ENCODE measurements at places on chromosomes 7 and 10.

- no peak for DNase-seq
Measured at GRCh38 chr7:129990403-129991192, 37.8 kb upstream of the UBE2H start.

DNA sequence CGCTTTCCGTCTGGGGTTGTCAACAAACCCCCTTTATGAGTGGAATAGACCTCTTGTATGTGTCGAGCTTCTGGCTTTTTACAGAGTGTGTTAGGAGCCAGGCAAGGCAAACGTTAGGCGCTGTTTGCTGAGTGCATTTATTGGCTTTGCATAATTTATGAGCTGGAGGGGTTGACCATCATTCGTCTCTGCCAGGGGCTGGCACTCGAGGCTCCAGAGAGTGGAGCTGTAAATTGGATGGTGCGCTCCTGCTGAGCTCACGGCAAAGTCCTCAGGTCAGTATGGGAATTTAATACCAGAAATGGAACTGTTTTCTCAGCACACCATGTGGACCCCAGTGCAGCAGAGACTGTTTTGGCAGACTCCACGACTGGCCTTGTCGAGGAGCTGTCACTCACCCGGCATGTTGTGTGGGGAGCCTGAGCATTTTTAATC is 699.4 kb upstream of the GALNT17 start:
- DNase-seq, result no peak

- no peak for DNase-seq
Measured at GRCh38 chr10:129586898-129587443, 119.9 kb downstream of the MGMT start.

DNA sequence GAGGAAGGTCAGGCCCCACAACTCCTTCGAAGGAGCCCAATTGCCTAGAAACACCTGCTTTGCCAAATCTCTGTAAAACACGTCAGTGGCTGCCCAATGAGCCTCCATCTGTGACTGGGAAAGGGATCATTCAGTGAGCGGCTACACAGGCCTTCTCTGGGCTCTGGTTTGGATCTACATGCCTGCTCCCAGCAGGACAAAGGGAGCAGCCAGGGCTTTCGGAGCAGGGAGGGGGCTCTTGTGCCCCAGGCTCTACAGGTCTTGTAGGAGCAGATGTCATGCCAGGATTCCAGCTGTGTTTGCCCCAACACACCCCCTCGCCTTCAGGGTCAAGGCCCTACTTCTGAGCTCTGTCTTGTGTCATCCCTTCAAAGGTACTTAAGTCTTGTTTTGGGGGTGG is 73.5 kb downstream of the CLEC2L start:
- no peak for DNase-seq

DNA sequence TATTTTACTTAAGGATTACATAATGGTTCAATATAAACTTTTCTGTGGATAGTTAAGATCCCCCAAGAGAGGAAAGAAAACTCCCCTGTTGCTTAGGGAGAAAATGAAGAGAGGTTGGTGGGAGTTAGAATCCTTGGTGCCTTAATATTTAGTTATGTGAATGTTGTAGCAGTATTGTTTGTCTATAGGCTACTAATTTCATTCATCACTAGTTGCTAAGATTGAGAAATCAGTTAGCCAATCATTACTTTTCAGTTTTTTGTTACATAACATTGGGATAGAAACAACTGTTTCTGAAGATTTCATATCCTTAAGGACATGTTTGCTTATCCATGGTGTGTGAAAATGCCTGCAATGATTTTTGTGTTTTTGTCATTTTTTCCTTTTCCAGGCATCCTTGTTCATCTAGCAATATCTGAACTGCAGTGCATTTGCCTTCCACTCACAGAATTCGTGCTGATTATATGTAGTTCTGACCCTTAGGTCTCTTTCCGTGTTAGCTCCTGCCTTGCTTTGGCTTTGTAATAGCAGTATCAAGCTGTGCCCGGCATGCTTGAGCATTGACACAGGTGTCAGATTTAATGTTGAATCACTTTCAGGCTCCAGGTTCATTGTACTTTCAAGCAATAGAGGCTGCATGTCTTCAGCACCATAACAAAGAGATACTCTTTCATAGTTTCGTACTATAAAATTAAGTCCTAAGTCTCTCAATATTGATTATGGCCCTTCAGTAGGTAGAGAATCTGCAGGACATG is 85.0 kb downstream of the PODXL start:
- DNase-seq, result no peak

GRCh38 chr10:71279590-71280170 is 39.4 kb upstream of the SLC29A3 start:
- DNase-seq, result no peak
